ENCODE measurements at places on chromosomes 5 and 9.

GRCh38 chr9:96360976-96361375 is 22.5 kb downstream of the SLC35D2 start:
- no peak for DNase-seq

GRCh38 chr5:1665231-1665630 is 134.4 kb downstream of the MRPL36 start:
- no peak for DNase-seq

- no peak for DNase-seq
These were observed 33.0 kb upstream of the C6 start for GRCh38 chr5:41246376-41246775.

DNA sequence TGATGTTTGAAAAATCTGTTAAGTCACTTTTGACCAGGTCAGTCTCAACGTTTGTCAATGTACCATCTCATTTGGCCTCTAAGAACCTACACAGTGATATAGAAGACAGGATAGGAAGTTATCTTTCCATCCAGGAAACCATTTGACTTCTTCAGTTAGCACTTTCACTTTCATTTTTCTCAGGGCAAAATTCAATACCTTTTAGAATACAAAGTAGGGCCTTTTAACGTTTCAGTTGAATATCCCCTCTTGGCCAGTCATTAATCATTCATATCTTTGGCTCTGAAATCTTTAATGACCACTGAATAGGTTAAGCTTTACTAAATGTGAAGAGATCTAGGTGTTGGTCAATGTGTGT is 101.1 kb upstream of the GNAQ start:
- no peak for DNase-seq

DNA sequence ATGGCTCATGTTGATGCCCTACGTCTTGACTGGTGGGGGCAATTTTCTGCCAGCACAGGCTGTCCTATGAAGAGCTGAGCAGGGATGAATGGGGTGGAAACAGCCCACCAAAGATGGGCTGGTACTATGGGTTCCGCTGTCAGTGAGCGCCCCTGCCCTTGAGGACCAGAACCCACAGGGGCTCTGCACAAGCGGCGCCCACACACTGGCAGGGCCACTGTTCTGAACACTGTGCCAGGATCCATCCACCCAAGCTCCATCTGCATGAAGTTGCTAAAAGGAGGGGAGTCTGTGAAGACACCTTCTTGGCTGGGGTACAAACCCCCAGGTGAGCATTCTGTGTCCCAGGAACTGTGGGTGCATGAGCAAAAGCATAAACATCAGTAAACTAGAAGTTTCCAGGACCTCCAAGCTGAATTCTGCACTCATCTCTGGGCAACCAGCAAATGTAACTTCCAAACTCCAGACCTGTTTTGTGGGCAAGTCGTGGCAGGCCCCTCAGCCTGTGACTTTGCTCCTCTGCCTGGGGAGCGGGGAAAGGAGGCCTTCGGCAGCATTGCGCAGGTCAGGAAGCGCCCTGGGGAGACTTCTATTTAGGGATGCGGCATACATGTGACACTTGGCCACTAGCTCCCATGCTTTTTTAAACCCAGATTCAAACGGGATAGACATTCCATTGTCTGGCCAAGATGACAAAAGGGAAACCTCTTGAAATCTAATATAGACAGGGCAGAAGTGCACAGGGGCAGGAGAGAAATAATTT is 48.9 kb downstream of the PTPN3 start:
- DNase-seq: no peak

- no peak for DNase-seq
These were observed 12.0 kb downstream of the FRMD3 start for GRCh38 chr9:83526211-83526610.

DNA sequence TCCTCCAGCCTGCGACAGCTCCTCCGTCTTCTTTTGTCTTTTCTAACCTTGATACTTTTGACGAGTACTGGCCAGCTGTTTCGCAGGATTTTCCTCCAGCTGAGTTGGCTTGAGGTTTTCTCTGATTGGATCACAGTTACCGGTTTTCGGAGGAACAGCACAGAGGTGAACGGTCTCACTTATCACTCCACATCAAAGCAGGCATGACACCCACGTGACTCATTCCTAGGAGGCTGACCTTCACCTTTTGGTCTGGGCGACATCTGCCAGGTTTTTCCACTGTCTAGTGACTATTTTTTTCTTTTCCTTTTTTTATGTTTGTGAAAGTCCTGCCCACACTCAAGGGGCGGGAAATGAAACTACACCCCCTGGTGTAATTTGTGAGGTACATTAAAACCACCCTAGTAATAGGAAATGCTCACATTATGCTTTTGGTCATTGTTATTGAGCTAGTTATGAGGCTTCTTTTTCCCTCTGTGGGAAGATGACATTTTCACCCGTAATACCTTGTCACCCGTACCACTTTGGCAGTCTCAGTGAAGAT is 319.2 kb downstream of the GADD45G start:
- no peak for DNase-seq

GRCh38 chr9:92439921-92440750 is 15.9 kb upstream of the OMD start:
- no peak for DNase-seq

DNA sequence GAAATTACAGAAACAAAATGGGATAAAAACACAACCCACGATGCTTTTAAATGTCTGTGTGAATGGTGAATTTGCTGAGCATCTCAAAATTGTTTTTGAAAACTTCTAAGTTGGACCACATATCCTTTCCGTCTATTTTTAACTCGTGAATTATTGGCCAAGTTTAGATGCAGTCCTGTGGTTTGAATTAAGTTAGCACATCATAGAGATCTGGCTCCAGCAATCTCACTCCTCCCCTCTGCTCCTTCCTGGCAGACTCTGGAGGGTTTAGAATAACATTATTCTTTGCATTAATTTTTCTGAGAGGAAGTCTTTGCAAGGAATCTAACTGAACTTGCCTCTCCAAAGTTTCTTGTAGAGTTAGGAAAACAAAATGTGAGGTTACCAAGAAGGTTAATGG is 14.5 kb upstream of the ANKRD55 start:
- no peak for DNase-seq

DNA sequence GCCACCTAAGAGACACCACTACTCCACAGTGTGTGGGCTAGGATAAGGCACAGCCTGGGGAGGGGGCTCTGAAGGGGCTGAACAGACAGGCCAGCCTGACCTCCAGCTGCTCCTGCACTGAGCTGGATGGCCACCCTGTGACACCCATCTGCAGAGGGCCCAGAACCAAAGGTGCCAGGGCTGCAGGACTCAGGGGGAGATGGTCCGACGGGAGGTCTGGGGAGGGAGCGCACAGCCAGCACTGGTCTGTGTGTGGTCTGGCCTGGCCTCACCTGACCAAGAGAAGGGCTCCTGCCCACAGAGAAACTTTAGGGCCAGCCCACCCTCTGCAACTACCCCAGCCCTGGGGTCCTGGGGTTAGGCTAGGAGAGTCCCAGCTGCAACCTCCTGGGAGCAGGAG is 789 bp downstream of the LTC4S start:
- DNase-seq: no peak

DNA sequence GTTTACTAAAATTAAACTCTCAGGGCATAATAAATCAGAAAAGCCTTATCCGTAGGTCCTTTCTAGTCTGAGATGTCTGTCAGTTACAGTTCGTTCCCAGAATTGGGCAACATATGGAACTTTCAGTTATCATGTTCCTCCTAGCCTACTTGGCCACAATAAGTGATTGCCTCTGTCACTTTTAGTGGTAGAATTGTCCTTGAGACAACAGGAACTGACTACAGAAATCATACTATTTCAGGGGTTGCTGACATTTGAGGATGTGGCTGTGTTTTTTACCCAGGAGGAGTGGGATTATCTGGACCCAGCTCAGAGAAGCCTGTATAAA is 956 bp downstream of the ZNF189 start:
- no peak for DNase-seq

DNA sequence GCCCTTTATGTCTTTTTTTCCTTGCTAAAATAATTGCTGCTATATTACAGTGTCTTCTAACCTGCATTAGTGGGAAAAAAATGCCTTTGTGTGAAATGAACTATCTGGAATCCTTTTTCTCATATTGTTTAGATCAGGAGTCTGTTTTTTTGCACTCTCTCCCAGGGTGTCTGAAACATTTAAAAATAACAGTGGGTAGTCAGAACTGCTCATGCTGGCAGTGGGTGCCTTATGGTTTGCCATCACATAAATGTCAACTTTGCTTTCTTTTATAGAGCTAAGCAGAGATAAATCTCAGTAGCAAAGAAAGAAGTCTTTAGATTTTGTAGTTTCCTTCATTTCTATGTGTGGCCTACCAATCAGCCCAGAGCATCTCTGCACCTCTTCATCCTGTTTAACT is 347.8 kb upstream of the RGMB start:
- DNase-seq: no peak

DNA sequence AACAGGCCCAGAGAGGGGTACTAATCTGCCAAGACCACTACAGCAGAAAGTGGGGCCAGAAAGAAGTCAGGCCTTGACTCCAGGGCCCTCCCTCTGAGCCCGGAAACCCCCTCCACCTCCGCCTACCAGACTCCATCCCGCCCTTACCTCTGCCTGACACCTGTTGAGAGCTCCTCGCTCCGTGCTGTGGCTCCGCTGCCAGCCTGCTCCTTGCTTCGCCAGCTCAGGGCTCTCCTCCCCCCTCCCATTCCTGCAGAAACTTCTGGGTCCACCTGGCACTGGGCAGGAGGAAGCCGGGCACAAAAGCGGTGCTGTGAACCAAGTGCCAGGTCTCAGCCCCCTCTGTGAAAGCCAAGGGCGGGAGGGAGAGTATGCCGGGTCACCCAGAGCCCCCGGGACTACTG is 6.4 kb upstream of the ST6GALNAC6 start:
- DNase-seq: no peak

DNA sequence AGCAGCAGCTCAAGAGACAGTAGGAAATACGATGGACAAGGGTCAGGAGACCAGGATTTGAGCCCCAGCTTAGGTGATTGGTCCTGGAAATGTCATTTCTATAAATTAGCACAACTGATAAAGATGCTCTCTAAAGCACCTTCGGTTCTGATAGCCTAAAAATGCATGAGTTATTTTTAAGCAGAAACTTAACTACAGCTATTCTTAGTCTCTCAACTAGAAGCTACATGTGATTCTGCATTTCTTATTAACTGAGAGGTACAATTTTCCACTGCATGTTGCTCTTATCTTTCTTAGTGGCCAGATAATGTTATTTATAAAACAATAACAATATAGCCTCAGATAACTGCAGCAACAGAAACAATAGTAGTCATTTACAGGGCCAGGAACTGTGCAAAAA is 136.4 kb downstream of the GRIA1 start:
- DNase-seq: no peak

- DNase-seq: no peak
These were observed 334.9 kb downstream of the BNC2 start for GRCh38 chr9:16535555-16535954.

- DNase-seq: no peak
These were observed 39.9 kb downstream of the MOCS2 start for GRCh38 chr5:53069626-53070025.

GRCh38 chr5:41193456-41194205 is 19.7 kb downstream of the C6 start:
- DNase-seq: peak; percentile 73

GRCh38 chr5:87151547-87151946 is 116.1 kb upstream of the RASA1 start:
- no peak for DNase-seq

DNA sequence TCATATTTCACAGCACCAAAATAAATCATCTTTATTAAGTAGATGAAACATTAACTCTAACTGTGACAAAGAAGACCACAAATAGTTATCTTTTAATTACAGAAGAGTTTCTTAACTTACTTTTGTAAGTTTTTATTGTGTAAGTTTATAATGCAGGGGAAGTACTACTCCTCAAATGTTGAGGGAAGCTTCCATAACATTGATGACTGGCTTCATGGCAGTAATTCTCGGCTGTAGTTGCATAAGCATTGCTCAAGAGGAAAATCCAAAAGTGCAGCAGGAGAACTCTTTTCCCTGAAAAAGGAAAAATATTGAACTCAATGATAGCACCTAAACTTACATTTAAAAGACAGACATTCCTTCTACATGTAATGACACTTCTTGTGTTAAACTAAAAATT is 4.6 kb downstream of the TSLP start:
- no peak for DNase-seq

All from omental fat pad (tissue), 4 donors.